ENCODE measurements at places on chromosomes 16 and 17.

- no peak for DNase-seq
Observed at GRCh38 chr17:73293031-73293430, 18.8 kb downstream of the CDC42EP4 start.

DNA sequence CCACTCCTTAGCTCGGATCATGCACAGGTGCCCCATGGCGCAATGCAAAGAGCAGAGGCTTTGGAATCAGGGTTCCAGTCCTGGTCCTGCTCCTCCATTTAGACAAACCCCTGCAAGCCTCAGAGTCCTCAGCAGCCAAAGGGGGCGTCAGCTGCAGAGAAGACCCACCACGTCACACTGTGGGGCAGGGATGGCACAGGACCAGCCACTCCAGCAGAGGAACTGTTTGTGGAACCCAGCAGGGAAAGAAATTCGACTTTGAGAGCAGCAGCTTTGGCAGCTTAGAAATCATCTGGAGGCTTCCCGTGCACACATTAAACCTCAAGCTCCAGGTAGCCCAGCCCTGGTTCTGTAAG, 25.2 kb downstream of the C17orf100 start:
- DNase-seq = no peak

GRCh38 chr17:78872486-78872885, 30.5 kb downstream of the CEP295NL start:
- no peak for DNase-seq

DNA sequence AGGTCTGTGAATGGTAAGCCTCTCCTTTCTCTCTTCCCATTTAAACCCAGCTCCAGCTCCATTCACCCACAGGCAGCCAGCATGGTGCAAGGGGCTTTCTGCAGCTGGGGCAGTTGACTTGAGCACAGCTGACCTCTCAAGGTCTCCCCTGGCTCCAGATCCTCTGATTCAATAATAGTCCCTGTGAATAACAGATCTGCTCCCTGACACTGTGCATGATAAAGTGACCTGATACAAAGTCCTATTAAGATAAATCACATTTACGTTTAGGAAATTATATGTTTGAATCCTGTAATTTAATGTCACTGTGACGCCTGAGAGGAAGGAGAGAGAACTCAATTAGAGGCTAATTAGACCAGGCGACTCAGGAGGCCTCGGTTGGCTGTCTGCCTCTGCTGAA, 540.4 kb upstream of the CDH11 start:
- no peak for DNase-seq

DNA sequence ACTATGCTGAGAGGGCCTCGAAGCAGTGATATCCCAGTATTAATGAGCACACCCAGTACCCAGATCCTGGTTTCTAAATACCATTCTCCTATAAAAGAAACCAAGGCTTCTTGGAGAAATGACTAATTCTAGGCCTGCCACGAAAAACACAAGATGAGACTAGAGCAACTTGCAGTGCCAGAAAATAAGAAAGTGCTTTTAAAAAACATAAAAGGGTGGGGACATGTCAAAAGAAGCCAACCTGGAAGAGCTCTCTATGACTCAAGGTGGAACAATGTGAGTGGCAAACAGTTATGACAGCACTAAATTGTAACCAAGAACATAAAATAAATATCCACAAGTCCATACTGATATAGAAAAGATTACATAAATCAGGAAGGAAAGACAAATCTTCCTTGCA, 153.2 kb upstream of the KCNJ18 start:
- DNase-seq = no peak

- peak; percentile 9 for DNase-seq
Observed at GRCh38 chr17:6374761-6375312, 60.1 kb downstream of the AIPL1 start.

DNA sequence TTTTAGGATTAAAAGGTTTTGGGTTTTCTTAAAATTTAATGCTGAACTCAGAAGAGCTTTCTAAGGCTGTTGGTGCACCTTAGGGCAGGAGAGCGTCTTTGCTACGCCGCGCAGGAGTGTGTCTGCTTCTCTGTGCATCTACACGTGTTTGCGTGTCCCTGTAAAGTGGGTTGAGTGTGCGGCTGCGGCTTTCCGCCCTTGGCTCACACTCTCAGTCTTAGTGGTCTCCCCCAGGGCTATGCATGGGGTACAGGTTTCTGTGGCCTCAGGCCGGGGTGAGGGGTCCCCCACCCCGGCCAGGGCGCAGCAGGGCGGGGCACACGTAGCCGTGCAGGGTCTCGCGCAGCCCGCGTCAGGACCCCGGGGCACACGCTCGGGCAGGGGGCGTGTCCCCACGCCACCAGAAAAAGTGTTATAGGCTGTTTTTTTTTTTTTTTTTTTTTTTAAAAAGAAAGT, 727 bp upstream of the TENT4B start:
- DNase-seq = peak; percentile 54

GRCh38 chr16:15466131-15466530, 31.7 kb downstream of the BMERB1 start:
- DNase-seq = no peak

- DNase-seq = no peak
Observed at GRCh38 chr16:27237219-27238015, 31.2 kb downstream of the NSMCE1 start.

DNA sequence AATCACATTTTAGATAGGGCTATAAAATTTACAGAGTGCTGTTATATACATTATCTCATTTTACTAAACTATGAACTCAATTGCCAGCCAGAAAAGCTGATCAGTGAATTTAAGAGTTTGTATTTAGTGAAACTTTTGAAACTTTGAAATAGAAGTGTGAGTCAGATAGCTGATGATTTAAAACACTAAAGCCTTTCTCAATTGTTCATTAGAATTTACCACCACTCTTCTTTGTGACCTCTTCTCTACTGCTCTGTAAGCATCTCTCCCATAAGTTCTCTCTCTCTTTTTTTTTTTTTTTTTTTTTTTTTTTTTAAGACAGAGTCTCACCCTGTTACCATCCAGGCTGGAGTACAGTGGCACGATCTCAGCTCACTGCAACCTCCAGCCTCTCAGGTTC, 43.7 kb downstream of the GOSR1 start:
- no peak for DNase-seq

GRCh38 chr17:57260325-57261083, 4.2 kb downstream of the MSI2 start:
- DNase-seq = no peak

GRCh38 chr16:68249371-68249770, 4.2 kb downstream of the PLA2G15 start:
- DNase-seq = no peak

- DNase-seq = no peak
Observed at GRCh38 chr17:74758848-74759168, 10.4 kb downstream of the NHERF1 start.

DNA sequence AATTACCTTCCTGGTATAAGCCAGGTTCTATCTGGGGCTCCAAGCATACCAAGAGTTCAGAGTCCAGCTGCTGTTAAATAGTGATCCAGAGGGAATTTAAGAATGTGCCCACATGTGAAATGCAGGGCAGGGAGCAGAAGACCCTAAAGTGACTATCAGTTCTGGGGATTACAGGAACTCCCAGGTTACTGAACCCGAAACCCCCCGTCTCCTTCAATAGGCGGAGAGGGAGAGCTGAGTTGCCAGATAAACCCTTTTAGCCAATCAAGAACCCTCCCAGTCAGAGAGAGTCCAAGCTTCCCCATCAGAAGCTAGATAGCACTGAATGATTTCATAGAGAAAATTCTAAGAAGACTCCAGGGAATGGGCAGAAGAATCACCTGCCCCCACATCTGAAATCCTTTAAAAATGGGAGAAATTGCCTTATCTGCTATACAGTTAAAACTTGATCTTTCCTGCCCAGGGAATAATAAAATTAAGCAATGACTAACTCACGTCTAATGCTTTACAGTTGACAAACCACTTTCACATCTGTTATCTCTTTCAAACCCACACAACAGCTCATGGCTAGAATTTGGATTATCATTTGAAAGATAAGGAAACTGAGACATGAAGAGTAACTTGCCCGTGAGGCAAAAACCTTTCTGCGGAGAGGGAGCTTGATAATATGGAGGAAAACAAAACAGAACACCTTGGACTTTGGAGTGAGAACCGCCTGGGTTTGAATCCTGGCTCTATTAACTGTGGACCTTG, 10.2 kb downstream of the NOG start:
- DNase-seq = no peak

DNA sequence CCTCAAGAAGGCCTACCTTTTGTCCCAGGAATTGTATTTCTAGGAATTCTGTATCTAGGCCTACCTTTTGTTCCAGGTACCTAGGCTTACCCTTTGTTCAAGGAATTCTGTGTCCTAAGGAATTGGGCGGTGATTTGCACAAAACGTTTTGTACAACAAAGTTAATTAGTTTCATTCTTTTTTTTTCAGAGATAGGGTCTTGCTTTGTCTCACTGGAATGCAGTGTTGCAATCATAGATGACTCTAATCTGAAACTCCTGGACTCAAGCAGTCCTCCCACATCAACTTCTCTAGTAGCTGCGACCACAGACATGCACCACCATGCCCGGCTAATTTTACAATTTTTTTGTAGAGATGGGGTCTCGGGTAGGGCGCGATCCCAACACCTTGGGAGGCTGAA, 7.0 kb downstream of the CDR2L start:
- DNase-seq = peak; percentile 54

GRCh38 chr16:86918637-86919036, 340.3 kb downstream of the FOXL1 start:
- no peak for DNase-seq

- DNase-seq = no peak
Observed at GRCh38 chr16:25020112-25020631, 5.0 kb upstream of the ARHGAP17 start.

GRCh38 chr16:4701791-4702465, 8.6 kb downstream of the NUDT16L1 start:
- DNase-seq = no peak

GRCh38 chr17:32609085-32609484, 122.3 kb downstream of the CDK5R1 start:
- DNase-seq = no peak

GRCh38 chr16:72937916-72938794, 109.8 kb downstream of the ZFHX3 start:
- DNase-seq = no peak
